Muscle of leg (tissue), 16 donors: ENCODE measurements at places on chromosomes 2 and 18. TPM values are rescaled to one million over a fixed set of nuclear protein-coding genes. Genes with fewer than 3 reads are reported as not detected.

GRCh38 chr2:213288913-213289700 lies 4.8 kb downstream of the SPAG16 start:
- DNase-seq: no peak

GRCh38 chr2:99886418-99886817 lies 256.0 kb downstream of the AFF3 start:
- peak; percentile 89 for DNase-seq

- DNase-seq: no peak
Measured at GRCh38 chr2:313991-314390, 26.1 kb upstream of the ALKAL2 start.

- no peak for DNase-seq
Measured at GRCh38 chr18:76435316-76435989, 59.6 kb downstream of the ZNF516 start.

DNA sequence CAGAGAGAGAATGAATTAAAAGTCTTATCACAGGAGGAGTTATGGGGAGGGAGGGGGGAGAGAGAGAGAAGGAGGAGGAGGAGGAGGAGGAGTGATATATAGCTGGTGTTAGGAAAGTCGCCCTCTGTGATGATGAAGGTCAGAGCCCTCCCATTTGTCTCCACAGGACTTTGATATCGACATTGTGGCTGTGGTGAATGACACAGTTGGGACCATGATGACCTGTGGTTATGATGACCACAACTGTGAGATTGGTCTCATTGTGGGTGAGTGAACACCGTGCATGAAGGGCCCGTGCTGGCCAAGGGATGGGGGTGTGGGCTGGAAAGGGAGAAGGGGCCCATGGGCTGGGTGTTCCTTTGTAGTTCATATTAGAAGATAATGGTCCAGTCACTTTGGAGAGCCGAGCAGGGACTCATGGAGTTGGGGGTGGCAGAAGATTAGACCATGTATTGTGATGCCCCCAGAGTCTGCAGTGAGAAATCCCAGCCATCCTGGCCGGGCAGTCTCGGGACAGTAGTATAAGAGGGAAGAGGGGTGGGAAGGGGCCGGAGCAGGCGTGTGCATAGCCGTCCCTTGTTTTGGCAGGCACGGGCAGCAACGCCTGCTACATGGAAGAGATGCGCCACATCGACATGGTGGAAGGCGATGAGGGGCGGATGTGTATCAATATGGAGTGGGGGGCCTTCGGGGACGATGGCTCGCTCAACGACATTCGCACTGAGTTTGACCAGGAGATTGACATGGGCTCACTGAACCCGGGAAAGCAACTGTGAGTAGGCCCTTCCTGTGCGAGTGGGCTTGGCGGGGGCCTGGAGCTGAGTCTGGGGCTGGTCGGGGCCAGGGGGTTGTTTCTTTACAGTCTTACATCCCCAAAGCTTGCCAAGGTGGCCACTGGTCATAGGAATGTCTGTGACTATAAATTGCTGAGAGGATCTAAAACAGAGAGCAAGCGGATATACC lies 40.0 kb downstream of the HK2 start:
- DNase-seq: no peak

DNA sequence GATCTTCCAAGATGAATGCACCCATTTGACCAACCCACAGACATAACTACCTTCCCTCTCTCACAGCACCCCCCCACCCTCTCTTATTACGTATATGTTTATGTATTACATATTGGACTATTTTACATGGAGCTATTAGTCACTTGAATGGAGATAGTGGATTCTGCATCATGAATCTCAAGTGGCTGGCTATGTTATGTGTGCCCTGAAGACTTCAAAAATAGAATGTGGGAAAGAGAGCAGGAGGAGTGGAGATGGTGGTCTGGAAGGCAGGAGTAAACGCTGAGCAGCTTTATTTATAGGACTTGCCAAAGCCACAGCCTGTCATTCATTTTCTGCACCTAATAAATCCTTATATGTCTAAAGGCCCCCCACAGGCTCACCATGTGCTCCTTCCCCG lies 4.9 kb downstream of the ANTXR1 start:
- no peak for DNase-seq

DNA sequence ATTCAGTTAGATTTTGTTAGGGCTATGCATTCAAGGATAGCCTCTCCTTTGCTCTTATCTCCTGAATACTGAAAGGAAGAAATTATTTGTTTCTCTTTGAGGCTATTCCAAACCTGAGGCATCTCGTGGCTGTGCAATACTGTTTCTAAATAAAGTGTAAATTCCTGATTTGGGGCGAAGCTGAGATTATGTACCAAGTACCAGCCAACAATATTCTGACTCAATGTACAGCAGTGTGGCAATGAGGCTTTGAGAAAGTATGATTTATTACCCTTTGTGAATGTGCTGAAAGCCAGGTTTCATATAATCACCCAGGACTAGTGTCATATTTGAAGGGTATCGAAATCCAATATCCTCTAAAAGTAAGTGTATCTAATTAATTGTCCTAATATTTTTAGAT lies 113.5 kb downstream of the MEIS1 start:
- DNase-seq: no peak

DNA sequence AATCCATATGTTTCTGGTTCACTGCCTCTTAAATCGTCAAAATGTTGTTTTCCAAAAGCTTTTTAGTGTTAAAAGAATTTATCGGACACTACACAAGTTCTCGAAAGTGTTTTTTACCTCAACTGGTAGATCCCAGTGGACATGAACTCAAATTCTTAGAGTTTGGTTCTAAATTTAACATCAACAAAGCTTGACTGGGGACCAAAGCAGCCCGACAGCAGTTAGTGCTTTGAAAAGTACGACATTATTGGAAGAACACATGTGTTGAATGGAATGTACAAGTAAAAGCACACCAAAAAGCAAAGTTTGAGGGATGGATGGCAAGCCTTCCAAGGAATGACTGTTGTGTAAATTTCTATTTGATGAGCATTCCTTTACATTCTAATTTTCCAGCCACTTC lies 803.9 kb upstream of the POU3F3 start:
- peak; percentile 69 for DNase-seq

GRCh38 chr2:146624430-146625160 lies 1220.2 kb upstream of the ACVR2A start:
- no peak for DNase-seq

- peak; percentile 36 for DNase-seq
Measured at GRCh38 chr2:27727257-27727656, 44.3 kb upstream of the MRPL33 start.

DNA sequence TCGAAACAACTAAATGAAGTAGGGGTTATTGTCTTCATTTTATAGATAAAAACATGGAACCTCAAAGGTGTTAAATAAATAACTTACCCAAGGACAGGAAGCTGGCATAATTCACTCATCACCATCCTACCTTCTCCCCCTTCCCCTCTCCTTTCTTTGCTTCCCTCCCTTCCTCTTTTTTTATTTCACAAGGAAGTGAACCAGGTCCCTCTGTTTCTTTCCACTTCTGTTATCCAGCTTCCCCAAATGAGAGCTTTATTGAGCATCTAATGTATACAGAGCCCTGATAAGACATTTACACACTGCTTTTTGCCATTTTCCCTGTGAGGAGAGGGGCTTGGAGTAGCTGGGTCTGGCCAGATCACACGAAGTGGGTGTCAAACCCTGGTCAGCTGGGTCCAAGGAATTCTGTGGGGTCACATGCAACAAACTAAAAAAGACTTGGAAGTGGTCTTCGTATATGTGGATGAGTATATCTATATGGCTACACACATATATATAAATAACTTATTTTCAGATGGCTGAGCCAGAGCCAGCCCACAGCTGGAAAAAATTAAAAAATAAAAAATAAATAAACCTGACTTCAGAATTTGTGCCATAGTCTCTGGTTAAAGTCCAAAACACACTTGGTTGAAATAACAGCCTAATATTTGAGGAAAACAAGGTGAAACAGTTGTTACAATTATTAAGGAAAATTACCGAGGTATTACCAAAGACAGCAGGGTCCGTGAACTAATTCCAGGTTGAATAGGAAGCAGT lies 49.3 kb upstream of the FOSL2 start:
- DNase-seq: no peak

FAM110C gene
- polyA plus RNA-seq: 0.80 TPM

TXNDC9 gene
- polyA plus RNA-seq: 27.4 TPM

SCTR gene
- polyA plus RNA-seq: 1.1 TPM

GTF2A1L gene
- polyA plus RNA-seq: not detected

POTEE gene
- polyA plus RNA-seq: 0.08 TPM

CTAGE1 gene
- not detected for polyA plus RNA-seq

CNPPD1 gene
- 40.8 TPM for polyA plus RNA-seq

REG3G gene
- not detected for polyA plus RNA-seq

AQP4 gene
- 0.84 TPM for polyA plus RNA-seq

OSR1 gene
- 21.6 TPM for polyA plus RNA-seq

MAP3K19 gene
- not detected for polyA plus RNA-seq

SPDYA gene
- polyA plus RNA-seq: 2.1 TPM

SPHKAP gene
- 17.2 TPM for polyA plus RNA-seq
